Sciatic nerve (tissue), 2 donors: ENCODE measurements at places on chromosomes 11 and 22. TPM values are rescaled to one million over a fixed set of nuclear protein-coding genes. Genes with fewer than 3 reads are reported as not detected.

DNA sequence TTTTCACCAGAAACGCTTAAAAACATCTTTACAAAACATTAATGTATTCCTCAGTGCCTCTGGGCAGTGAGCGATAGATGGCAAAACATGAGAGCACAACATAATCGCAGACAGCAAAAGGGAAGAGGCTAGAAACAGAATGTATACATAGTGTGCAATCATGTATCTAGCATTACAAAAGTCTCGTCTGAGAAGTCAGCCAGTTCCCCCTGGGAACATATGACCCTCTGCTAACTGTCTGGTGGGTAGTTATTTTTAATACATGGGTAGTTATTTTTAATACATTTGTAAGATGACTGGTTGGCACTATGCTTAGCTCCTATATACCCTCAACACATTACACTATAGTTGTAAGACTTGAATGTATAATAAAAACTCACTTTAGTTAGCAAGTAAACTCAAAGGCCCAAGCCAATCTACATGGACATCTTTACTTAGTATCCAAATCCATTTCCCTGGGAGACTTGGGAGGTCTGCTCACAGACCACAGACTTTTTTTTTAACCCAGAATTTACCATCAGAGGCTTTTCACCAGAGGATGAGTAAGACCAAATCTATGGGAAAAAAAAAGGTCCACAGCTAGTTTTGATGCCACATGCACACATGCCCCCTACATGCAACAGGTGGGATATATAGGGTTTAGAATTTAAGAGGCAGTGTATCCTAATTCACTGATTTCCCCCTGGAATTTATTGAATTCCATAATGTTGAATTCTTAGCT, 71.7 kb downstream of the AMBRA1 start:
- no peak for DNase-seq

- DNase-seq: no peak
These were observed 104.1 kb downstream of the C11orf87 start for GRCh38 chr11:109526061-109526460.

GRCh38 chr11:111236383-111236782, 9.1 kb upstream of the POU2AF2 start:
- no peak for DNase-seq

DNA sequence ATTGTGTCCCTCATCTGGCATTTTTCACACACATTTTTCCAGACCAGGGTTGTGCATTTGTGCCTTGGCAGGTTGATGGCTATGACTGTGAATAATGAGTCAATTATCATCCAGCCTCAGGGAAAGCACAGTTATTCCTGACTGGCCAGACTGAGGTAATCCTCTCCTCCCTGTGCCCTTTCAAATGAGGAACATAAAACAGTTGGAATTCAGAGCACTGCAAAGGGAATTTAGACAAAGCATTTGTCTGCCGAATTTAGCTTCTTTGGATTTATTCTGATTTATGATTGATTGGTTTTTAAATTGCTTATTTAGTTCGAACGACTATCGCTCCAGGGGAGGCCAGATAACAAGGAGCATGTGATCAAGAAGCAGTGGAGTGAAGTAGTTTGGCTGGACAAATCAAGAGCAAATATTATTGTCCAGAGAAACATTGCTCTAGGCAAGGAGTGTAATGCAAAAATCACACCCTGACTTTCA, 30.8 kb upstream of the RAG2 start:
- no peak for DNase-seq

DNA sequence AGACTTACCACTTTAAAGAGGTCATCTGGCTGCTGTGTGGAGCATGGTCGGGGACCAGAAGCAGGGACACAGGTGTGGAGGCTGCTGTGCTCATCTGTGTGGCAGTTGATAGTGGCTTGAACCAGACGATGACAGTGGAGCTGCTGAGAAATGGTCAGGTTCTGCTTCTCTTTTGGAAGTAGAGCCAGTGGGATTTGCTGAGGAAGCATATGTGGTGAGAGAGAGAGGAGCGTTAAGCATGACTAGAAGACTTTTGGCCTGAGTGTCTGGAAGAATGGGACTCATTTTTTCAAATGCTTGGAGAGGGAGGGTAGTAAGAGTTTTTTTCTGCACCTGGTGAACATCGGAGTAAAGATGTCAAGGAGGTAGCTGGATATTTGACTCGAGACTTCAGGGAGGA, 12.5 kb upstream of the SREBF2 start:
- no peak for DNase-seq

Gene GPR83
- total RNA-seq: 0.62 TPM

Gene RHOD
- total RNA-seq: 10.3 TPM

DNA sequence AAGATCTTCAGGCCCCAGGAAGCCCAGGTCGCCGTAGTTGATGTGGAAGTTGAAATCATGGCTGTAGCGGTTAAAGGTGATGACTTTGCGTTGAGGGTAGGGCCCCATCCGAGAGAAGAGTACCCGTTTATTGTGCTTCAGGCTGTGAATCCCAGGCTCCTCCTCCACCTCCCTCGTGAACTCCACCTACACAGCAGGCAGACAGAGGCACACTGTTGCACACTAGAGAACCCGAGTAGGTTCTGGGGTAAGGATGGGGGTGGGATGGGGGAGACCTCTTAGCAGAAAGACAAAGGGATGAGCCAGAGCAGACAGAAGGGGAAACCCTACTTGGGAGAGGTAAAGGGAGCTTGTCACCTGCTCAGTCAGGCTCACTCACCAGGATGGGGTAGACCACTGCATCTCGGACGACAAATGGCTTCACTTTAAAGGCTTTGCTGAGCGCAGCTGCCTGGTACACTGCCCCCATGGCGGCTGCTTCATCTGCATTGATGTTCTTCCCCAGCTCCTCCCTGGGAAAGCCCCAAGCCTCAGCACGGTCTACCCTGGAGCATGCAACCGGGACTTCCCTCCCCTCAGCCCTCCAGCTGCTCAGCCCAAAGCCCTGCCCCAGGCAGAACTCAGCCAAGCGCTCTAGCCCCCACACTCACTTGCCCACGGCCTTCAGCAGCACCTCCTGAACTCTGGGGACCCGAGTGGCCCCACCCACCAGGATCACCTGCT, 5.4 kb downstream of the HYOU1 start:
- no peak for DNase-seq

Gene GRK3
- total RNA-seq: 13.5 TPM

DNA sequence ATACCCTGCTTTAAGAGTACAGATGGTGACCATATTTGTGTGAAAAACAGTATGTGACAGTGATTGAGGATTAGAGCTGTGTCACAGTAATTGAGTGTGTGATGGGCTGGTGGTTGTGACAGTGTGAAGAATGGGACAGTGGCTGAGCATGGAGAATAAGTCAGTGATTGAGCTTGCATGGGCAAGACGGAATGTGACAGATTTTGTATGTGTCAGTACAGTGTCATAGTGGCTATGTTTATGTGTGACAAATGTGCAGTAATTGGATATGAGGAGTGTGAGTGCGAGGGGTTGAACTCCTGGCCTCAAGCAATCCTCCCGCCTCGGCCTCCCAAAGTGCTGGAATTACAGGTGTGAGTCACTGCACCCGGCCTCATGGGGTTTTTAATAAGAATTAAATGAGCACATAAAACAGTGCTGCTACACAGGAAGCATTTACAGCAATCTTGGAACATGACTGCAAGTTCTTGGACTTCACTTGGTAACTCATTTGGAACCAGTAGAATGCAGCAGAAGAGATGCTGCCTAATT, 583 bp upstream of the RRAS2 start:
- DNase-seq: no peak

- no peak for DNase-seq
These were observed 84.8 kb upstream of the HTATIP2 start for GRCh38 chr11:20278727-20279126.

GRCh38 chr11:122882857-122883645, 492 bp downstream of the JHY start:
- peak; percentile 73 for DNase-seq

DNA sequence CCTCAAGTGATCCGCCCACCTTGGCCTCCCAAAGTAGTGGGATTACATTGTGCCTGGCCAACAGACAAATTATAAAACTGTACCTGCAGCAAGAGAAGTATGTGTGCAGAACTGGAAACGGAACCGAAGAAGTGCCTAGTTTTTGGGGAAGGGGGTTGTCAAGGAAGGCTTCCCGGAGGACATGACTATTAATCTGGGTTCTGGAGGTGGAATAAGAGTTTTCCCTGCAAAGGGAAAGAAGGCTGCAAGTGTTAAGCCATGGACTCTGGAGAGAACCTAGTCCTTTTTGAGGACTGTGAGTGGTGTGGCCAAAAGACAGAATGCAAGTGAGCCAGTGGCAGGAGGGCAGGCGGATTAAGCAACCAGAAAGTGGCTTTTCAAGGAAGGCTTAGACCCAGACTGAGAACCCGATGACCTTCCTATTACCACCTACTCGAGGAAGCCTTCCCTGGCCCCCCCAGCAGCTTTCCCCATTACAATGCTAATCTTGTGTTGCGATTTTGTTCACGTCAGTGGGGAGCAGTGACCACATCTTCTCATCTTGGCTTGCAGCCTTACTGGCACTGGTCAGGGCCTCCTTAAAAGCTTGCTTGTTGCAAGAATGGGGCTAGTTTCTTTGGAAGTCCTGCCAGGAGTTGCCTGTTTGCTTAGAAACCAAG, 5.7 kb upstream of the SEPTIN3 start:
- no peak for DNase-seq

DNA sequence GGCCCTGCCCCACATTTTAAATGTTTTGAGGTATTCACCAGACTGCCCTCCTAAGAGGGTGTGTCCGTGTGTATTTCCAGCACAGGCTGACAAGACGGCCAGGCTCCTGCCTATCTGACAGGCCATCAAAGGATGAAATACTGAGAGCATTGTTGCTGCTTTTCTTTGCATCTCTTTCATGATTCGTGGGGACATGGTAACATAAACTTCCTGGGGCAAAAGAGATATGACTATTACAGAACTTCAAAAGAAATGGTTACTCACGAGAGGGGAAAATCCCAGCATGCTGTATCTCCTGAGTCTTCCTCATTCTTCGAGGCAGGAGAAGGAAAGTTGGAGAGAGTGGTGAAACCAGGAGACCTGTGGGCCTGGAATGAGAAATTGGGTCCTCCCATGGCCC, 10.3 kb upstream of the BIK start:
- DNase-seq: no peak

DNA sequence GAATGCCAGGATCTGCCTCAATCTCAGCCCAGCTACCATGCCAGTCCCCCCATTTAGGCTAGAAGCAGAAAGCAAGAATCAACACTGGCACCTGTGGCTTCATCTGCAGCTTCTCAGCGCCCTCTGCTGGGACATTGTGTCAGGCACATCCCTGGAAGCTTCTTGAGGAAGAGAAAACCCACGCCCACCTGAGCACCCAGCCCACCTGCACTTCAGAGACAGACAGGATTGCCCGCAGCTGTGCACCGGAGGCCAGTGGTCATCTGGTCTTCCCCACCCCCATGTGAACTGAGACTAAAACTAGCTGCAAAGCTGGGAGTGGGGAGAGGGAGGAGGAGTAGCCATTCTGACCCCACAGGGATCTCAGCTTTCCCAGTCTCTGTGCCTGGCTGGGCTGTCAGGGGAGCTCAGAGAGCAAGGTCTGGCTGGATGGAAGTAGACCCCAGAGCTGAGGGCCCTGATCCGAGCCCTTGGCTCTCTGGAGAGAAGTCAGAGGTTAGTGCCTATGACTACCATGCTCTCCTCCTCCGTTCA, 66.8 kb downstream of the FEZ1 start:
- DNase-seq: peak; percentile 75

DNA sequence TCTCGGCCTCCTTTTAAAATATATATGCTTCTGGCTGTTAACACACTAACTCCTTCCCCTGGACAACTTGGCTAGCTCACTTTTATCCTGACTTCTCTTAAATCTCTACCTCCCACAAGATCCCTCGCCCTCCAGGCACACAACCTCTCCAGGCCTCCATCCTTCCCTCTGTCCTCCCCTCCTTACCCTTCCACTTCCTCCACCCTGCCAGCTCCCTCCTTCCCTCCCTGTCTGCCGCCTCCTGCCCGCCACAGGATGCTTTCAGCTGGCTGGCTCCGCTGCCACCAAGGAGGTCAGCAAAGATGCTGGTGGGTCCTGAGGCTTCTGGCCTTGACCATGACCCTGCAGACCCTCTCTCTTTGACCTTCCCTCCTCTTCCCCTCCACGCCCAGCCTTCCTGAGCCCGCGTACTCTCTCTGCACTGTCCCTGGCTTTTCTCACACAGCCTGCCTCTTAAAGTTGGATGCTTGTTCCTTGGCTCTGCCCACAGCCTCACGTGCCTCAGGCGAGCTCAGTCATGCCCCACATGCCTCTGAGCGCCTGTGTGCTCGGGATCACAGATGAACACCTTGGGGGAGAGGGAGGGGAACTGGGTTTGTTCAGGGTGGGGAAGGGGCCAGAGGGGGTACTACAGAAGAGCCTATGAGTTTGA, 6.7 kb downstream of the NFAM1 start:
- DNase-seq: no peak

Gene IFTAP
- total RNA-seq: 21.0 TPM

- DNase-seq: no peak
These were observed 54.1 kb upstream of the ZBED5 start for GRCh38 chr11:10911907-10912306.

Gene JOSD1
- total RNA-seq: 54.6 TPM

GRCh38 chr22:46366801-46367706, 31.5 kb downstream of the TRMU start:
- no peak for DNase-seq

GRCh38 chr11:112024178-112024772, 933 bp upstream of the DLAT start:
- DNase-seq: no peak
